T-helper 17 cell (primary cell): ENCODE measurements at places on chromosomes 1 and 21.

GRCh38 chr21:27108228-27108627 lies 141.3 kb upstream of the ADAMTS5 start:
- DNase-seq: no peak

GRCh38 chr21:38768471-38769063 lies 37.2 kb upstream of the ETS2 start:
- DNase-seq: no peak

- no peak for DNase-seq
Measured at GRCh38 chr1:96978444-96978843, 256.9 kb downstream of the PTBP2 start.

DNA sequence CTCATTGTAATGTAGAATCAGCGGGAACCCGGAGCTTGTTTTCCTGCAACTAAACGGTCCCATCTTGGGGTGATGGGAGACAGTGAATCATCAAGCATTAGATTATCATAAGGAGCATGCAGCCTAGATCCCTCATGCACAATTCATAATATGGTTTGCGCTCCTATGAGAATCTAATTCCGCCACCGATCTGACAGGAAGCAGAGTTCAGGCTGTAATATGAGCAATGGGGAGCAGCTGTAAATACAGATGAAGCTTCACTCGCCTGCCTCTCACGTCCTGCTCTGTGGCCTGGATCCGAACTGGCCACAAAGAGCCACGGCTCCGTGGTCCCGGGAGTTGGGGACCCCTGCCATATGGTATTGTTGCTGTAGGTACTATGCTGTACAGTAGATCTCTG lies 1.6 kb downstream of the IFI44 start:
- DNase-seq: no peak

DNA sequence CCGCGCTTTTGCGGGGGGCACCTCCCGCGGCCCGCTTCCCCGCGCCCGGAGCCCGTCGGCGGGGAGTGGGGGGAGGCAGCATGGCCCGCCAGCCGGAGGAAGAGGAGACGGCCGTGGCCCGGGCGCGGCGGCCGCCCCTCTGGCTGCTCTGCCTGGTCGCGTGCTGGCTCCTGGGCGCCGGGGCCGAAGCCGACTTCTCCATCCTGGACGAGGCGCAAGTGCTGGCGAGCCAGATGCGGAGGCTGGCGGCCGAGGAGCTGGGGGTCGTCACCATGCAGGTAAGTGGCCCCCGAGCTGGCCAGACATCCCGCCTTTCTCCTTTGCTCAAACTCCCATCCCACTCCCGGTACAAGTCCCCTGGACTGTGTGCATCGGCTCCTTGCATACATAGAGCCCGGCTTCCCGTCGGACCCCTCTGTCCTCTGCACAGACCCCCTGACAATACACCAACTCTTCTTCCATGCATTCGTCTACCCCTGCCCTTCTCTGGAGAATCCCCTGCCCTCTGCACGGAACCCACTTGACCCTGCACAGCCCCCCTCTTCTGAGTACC lies 812 bp downstream of the CACHD1 start:
- DNase-seq: no peak
